ENCODE measurements at places on chromosomes 7 and 10.
A peak's percentile ranks its signal among the peaks of the same experiment; 100 is the strongest.

- DNase-seq: peak; percentile 66
Observed at GRCh38 chr7:131068604-131069021, 259.1 kb upstream of the MKLN1 start.

DNA sequence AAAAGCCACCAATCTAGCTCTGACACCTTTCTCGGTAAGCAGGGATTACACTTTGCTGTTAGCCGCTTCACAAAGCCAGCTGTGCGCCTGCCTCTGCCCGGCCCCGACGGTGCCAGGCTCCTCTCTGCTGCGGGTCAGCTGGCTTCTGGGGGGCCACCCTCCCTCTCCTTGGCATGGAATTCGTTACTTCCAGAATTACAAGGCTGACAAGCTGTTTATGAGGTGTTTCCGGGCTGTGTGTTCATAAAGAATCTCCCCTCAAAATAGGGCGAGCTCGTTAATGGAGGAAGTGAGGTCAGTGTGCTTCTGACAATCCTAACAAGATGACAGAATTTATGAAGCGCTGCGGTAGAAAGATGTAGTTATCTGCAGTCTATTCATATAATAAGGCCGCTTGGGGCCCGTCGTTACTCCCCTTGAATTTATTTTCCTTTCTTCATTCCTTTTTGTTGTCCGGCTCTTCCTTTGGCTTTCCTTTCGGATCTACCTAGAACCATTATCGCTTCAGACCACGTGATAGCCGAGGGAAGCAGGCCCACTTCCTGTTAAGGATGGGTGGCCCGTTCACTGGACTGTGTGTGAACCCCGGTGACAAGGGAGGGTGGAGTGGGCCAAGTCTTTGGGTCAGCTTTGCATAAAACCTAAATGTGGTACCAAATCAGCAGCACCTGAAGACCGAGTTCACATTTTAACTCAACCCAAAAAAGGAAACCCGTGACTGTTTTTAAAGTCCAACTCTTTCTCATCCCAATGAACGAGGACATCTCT, 273.0 kb upstream of the YAE1 start:
- DNase-seq: no peak

GRCh38 chr10:71632200-71632820, 87.3 kb downstream of the C10orf105 start:
- DNase-seq: no peak

GRCh38 chr10:59319854-59320253, 42.5 kb downstream of the FAM13C start:
- no peak for DNase-seq

GRCh38 chr10:34885898-34886297, 70.8 kb upstream of the PARD3 start:
- DNase-seq: peak; percentile 79

DNA sequence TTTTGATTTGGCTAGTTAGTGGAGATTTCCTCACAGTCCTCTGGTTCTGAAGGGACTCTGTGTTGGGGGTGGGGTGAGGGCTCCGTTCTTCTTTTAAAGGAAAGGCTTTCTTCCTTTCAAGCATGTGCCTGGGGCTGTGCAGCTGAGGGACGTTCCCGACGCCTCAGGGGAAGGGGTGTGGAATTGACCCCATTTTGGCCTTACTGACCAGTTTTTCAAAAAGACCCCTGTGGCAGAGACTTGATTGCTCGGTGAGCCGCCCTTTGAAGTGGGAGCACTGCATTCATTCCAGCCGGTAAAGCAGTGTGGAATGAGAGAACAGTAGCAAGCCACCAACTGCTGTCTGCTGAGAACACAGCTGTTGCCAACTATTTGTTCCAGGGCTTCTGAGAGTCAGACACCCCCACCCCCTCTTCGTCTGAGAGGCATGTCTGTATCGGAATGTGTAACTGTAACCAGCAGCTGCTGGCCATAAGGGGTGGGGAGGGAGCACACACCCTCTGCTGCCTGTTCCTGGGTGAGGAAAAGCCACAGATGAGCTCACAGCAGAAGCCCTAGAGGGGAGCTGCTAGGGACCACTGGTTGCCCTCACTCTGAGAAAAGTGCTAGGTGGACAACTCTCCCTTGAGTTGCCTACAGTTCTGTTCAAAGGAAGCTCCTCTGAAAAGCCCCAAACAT, 33.2 kb downstream of the WBP1L start:
- peak; percentile 47 for DNase-seq

DNA sequence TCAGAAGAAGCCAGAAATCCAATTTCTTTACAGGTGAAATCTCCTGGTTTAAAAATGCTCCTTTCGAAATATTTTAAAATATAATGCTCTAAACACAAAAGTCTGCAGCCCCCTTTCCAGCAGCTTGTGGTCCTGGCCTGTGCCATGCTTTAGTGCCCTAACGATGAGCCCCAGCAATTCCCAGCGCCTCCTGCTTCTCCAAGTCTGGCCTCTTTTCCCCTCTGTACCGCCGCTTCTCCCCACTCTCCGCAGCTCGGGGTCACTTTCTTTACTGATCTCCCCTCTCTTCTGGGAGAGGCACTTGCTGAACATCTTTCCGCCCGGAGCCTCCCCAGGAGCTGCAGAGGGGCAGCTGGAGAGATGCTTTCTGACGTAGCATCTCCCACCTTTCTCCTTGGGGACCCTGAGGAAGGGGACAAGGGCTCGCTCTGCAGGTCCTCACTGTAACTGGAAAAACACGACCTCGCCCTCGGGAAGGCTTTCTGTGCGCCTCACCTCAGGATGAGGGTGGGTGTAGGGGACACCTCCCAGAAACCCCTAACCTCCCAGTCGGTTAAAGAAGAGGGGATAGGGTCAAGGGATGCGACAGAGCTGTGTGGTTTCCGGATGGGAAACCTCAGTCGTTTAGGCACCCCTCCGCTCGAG, 565 bp upstream of the INA start:
- no peak for DNase-seq

- no peak for DNase-seq
Observed at GRCh38 chr7:55523366-55523765, 48.9 kb downstream of the VOPP1 start.

GRCh38 chr10:84493951-84494848, 165.8 kb downstream of the CCSER2 start:
- DNase-seq: no peak

DNA sequence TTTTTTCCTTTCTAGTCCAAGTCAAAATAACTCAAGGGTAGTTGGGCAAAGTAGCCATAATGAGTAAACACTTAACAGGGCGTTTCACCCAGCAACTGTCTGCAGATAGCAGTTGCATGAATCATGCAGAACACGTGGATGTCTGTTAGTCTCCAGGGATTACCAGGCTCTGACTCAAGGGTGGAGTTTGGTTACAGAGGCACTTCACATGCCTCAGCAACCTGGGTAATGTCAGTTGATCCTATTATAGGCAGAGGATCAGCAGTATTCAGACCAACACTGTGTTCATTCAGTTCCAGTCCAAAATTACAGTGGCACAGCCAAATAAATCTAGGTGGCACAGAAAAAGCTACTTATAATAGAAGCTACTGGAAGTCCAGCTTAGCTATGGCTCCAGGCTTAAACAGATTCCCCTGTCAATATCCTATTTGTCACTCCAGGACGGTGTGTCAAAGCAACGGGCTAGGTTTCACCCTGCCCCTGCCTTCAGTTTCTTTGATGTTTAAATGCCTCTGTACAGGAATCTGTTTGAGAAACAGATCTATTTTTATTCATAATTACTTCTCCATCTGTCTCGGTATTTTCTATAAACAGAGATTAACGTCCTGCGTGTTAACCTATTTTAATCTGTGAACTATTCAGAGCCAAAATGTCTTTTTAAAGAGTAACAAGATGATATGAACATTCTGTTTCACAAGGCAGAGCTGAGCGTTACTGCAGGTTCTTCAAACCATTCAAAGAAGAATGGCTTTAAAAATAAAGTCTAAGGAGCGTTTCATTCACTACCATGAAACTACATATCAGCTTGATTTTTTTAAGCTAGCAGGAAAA, 162.6 kb upstream of the AKR1E2 start:
- DNase-seq: peak; percentile 88

DNA sequence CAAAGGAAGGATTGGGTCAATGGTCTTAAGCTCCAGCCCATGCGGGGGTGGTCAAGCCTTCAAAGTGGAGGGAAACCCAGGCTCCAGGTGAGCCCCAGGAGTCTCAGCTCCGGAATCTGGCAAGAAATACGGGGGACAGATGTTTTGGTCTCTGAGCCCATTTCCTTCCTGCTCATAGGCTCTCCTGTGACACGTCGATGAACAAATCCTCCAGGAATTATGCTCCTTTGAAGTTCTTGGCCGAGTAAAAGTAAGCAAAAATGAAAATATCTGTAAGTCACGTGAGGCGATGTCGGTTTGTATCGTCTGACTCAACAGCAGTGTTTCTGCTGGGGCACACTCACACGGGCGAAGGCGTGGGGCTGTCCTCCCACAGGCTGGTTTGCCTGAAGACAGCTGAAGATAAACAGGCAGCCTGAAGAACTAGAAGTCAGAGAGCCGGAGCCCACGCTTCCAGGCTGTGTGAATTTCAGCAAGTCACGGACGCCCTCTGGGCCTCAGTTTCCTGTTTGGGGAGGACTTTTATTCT, 52.6 kb upstream of the SMNDC1 start:
- no peak for DNase-seq

DNA sequence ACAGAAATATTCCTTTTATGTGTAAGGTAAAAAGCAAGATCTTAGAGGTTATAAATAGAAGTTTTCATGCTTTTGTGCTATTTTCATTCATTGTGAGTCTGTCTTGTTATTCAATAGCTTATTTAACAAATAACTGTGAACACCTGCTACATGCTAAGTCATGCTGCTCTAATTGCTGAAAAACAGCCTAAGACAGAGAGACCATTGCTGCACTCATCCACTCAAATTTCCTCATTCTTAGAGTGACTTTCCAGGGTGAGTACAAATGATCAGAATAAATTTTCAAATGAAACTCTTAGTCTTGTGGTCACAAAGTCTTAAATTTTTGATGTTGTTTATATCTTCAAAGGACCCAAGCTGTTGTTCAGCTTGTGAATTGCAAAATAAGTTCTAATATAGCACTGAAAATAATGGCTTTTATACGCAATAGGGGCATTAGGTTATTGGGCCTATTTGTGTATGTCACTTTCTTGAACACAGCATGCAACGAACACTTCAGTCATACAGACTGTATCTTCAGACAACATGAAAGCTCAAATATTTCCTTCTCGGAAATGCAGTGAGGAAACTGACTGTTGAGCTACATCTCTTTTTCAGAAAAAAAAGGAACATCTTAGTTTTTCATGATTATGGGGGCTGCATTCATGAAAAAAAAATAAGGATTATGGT, 247.9 kb upstream of the PCDH15 start:
- no peak for DNase-seq

DNA sequence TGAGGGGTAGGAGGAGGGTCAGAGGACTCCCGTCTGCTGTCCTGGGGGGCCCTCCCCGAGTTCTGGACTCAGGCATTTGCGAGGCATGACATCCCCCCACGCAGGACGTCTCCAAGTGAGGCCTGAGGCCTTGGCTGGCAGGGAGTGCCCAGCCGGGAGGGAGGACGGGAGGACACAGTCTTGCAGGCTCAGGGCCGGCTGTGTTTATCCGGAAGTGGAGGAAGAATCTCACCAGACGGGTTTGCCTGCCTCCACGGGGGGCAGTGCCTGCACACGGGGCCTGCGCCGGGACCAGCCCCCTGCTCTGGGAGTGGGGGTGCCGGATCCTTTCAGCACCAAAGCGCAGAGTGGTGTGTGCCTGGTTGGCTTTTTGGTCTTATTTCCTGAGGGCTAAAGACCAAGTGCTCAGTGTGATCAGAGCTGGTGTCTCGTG, 10.9 kb downstream of the PWWP2B start:
- no peak for DNase-seq

DNA sequence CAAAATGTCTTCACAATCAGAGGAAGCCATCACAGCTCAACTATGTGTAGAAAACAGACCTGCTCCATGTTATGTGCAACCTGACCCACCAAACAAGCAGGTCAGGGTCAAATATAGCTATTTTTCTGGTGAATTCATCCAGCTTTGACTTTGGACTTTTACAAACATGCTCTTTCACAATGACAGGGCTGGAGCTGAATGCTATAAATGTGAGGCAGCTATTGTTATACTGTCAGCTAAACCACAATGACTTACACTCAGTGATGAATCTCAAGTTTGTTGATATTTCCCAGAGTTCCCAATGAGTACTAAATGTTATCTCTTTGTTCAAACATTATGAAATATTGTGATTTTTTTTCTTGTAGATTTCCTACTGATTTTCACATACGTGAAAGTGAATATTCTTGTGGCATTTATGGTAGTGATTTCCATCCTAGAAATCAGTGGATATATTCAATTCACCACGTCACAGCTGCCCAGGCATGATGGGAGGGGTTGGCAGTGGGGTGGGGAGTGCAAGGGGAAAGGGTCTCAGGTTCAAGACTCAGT, 2.5 kb upstream of the ITIH2 start:
- DNase-seq: no peak

- no peak for DNase-seq
Observed at GRCh38 chr7:79216236-79216635, 237.2 kb downstream of the MAGI2 start.

DNA sequence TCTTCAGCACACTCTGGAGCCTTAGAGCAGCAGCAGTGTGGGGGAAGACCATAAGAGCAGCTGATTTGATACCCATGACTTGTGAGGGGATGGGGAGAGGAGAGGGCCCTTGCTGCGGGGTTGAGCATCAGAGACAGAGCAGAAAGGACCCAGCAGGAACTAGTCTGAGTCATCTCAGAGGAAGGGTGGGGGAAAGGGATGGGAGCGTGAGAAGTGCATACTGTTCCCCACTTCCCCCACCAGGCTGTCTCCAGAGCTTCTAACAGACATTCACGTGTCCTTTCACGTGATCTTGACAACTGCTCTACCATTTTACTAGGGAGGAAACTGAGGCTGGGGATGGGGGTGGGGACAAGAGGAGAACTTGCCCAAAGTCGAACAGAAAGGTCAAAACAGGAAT, 38.7 kb downstream of the FAM241B start:
- no peak for DNase-seq

DNA sequence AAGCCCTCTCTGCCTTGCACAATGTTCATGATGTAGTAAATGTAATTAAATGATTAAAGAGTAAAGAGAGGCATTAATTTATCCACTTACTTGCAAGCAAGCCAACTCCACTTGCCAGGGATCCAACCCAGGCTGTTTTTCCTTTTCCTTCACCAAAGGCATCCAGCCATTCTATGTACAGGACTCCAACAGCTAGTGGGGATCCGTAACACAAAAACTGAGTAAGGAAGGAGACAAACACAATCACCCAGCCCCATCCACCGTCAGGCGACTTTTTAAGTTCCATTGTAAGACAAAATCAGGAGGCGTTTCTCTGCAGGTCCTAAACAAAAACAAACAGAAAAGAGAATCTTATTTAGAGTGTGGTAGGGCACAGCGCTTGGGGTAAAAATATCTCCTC, 25.6 kb downstream of the SLC16A9 start:
- DNase-seq: no peak

DNA sequence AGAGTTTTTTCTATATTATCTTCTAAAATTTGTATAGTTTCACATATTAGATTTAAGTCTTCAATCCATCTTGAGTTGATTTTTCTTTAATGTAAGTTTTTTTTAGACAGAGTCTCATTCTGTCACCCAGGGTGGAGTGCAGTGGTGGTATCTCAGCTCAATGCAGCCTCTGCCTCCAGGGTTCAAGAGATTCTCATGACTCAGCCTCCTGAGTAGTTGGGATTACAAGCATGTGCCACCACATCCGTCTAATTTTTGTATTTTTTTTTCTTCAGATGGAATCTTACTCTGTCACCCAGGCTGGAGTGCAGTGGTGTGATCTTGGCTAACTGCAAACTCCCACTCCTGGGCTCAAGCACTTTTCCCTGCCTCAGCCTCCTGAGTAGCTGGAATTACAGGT, 143.4 kb upstream of the ZNF92 start:
- no peak for DNase-seq

Data from COLO829 (cell line).